ENCODE measurements at places on chromosomes 11 and 22.

DNA sequence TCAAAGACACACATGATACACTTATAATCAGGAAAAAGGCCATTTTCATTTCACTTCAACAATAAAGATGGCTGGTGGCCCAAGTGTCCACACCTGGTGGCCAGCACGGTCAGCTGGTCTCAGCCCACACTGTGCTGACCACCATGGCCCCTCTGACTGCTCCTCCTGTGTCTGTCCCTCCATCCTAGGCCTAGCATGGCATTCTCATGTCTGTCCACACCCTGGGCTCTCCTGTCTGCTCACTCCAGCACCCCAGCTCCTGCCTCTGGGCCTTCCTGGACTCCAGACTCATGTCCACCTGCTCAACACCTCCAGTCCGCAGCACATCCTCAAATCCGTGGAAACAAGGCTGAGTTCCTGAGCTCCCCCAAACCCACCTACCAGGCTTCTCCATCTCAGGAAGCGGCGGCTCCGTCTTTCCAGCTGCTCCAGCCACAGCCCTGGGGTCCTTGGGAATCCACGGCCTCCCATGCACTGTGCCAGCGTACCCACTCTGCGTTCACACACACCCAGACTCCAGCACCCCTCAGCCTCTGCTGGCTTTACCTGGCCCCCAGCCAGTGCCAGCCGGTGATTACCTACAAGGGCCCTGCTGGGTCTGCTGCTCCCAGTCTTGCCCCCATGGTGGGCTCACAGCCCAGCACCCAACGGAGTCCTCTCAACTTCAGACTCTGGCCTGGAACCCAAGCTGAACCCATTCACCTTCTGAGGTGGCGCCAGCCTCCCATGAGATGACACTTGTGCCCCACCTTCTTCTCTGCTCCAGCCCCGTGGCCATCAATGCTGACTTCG is 13.9 kb downstream of the SIRT3 start:
- no peak for DNase-seq

DNA sequence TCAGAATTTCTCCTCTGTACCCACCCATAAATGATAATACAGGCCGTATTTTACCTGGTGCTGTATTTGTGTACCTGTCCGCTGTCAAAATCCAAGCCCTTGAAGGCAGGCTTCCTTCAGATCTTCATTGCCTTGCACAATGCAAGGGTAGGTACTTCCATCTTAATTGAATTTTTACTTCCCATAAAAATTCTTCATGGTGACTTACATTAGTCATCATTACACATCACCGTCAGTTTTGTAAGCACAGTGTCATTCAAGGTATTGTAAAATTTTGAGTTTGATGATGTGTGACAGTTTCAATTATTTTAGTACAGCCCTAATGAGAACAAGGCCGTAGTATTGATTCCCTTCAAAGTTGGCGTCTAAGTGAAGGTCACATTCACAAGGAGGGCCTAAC is 770 bp upstream of the TSG101 start:
- no peak for DNase-seq

DNA sequence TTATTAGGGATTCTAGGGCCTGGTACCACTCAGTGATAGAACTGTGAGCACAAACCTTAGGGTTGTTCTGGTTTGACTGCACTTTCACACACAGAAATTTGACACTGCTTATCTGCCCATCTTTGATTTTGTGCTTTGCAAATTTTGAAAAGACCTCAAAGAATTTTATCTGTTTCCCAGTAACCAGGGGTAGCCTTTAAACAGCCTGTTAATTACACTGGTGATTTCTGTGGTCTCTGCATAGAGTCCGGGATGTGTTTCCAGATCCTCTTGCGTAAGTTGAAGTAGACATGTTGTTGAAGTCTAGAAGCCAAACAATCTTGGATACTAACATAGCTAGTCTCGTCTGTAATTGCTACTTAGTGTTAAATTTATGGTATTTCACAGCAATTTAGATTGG is 75.3 kb downstream of the C22orf31 start:
- no peak for DNase-seq

GRCh38 chr22:25766418-25766817 is 24.4 kb downstream of the MYO18B start:
- DNase-seq: no peak

GRCh38 chr11:12792590-12792989 is 118.4 kb downstream of the TEAD1 start:
- no peak for DNase-seq

GRCh38 chr11:70002433-70002832 is 75.7 kb upstream of the ANO1 start:
- no peak for DNase-seq

DNA sequence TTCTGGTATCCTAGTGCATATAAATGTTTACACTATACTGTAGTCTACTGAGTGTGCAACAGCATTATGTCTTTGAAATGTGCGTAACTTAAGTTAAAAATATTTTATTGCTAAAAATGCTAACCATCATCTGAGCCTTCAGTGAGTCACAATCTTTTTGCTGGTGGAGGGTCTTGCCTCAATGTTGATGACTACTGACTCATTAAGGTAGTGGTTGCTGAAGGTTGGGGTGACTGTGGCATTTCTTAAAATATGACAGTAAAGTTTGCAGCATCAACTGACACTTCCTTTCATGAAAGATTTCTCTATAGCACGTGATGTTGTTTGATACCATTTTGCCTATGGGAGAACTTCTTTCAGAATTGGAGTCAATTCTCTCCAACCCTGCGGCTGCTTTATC is 8.5 kb upstream of the CREBZF start:
- no peak for DNase-seq

- DNase-seq: no peak
Measured at GRCh38 chr11:120605469-120605868, 93.9 kb downstream of the GRIK4 start.

GRCh38 chr11:70494559-70495350 is 96.4 kb downstream of the CTTN start:
- DNase-seq: no peak

GRCh38 chr22:40056559-40056958 is 61.8 kb downstream of the FAM83F start:
- no peak for DNase-seq

- DNase-seq: no peak
Measured at GRCh38 chr11:32435152-32435480, 223 bp downstream of the WT1 start.

DNA sequence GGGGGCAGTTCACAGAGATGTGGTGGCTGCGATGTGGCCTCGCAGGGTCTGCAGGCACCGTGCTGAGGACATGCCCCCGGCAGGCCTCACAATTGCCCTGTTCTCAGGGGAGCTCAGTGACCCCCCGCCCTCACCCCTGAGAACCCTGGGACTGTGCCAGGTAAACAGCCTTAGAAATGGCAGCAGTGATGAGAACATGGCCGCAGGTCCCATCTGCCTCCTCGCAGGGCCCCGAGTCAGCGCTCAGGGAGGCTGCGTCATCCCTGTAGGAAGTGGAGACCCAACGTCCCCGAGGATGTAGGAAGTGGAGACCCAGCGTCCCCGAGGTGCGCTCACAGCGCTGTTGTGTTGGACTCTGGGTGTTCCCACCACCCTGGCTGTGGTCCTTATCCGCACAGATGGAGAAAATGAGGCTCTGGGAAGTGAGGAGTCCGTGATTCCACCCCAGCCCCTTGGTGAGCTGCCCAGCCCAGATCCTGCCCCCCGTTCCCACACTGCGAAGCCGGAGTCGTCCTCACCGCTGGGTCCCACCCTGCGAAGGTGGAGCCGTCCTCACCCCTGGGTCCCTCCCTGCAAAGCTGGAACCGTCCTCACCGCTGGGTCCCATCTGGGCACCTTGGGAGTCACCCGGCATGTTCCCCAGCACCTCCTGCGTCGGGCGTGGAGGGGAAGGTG is 1086.8 kb downstream of the BRD1 start:
- DNase-seq: no peak

- no peak for DNase-seq
Measured at GRCh38 chr11:88119561-88119960, 55.7 kb downstream of the RAB38 start.

- peak; percentile 65 for DNase-seq
Measured at GRCh38 chr11:75275581-75275980, 35.0 kb downstream of the TPBGL start.

- no peak for DNase-seq
Measured at GRCh38 chr11:19594326-19594725, 118.3 kb upstream of the NAV2 start.

GRCh38 chr11:24932110-24933000 is 435.5 kb downstream of the LUZP2 start:
- DNase-seq: no peak

- DNase-seq: no peak
Measured at GRCh38 chr11:128244871-128245270, 342.5 kb downstream of the ETS1 start.

GRCh38 chr11:18633256-18634139 is 644 bp downstream of the SPTY2D1 start:
- DNase-seq: no peak

GRCh38 chr22:30605449-30606110 is 1.4 kb upstream of the TCN2 start:
- no peak for DNase-seq

- no peak for DNase-seq
Measured at GRCh38 chr11:43360361-43361032, 1.8 kb downstream of the TTC17 start.
